ENCODE measurements at places on chromosomes 5 and 9. TPM values are rescaled to one million over a fixed set of nuclear protein-coding genes. Genes with fewer than 3 reads are reported as not detected.

The PIP5KL1 gene
- polyA plus RNA-seq: 5.6 TPM

The RASEF gene
- polyA plus RNA-seq: 7.9 TPM

The CCDC152 gene
- polyA plus RNA-seq: 30.0 TPM

The ROR2 gene
- polyA plus RNA-seq: 33.6 TPM

The C1QTNF3 gene
- polyA plus RNA-seq: 16.5 TPM

The DCAF12 gene
- 62.2 TPM for polyA plus RNA-seq

The KLHL3 gene
- polyA plus RNA-seq: 35.7 TPM

The IFNA2 gene
- 0.13 TPM for polyA plus RNA-seq
